NCI-H1417 treated with DMSO at 0.1 percent for 48 hours (cell line): ENCODE measurements at places on chromosomes 2 and 18.

GRCh38 chr2:36964496-36965058 is 1.8 kb downstream of the STRN start:
- DNase-seq: no peak

- DNase-seq: no peak
Observed at GRCh38 chr2:26959331-26959730, 11.1 kb upstream of the MAPRE3 start.

DNA sequence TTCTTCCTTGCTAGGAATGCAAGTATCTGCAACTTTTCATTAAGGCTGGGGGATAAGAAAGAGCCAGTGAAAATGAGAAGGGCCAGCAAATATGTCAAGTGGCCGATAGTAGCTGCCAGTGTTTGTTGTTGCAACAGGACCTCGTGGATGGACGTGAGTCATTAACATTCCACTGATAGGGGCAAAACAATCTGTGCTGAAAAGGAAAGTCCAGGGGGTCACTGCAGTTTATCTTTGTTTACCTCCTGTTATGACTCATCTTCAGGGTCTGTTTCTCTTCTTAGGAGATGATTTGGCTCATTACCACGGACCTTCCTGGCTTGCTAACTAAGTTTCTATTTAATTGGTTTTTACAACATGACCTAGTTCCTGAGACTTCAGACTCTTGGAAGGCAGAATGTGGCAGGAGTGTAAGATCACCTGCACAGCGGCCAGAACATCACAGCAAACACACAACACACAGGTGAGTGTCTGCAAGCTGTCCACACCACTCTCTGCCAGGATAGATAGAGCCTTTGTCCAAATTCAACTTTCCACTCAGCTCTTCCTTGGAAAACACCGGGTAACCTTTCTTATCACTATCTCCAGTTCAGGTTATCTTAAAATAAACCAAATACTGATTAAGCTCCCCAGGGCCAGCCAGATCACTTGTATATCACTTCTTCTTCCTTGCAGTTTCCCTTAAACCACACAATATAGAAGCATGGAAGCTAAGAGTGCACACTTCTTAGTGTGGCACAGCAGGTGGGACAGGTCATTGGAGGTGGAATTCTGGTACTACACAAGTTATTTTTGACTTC is 157.5 kb upstream of the LMAN1 start:
- DNase-seq: no peak

GRCh38 chr2:231470246-231470900 is 6.1 kb upstream of the NCL start:
- no peak for DNase-seq

- no peak for DNase-seq
Observed at GRCh38 chr2:45123521-45124191, 114.4 kb upstream of the SIX2 start.

DNA sequence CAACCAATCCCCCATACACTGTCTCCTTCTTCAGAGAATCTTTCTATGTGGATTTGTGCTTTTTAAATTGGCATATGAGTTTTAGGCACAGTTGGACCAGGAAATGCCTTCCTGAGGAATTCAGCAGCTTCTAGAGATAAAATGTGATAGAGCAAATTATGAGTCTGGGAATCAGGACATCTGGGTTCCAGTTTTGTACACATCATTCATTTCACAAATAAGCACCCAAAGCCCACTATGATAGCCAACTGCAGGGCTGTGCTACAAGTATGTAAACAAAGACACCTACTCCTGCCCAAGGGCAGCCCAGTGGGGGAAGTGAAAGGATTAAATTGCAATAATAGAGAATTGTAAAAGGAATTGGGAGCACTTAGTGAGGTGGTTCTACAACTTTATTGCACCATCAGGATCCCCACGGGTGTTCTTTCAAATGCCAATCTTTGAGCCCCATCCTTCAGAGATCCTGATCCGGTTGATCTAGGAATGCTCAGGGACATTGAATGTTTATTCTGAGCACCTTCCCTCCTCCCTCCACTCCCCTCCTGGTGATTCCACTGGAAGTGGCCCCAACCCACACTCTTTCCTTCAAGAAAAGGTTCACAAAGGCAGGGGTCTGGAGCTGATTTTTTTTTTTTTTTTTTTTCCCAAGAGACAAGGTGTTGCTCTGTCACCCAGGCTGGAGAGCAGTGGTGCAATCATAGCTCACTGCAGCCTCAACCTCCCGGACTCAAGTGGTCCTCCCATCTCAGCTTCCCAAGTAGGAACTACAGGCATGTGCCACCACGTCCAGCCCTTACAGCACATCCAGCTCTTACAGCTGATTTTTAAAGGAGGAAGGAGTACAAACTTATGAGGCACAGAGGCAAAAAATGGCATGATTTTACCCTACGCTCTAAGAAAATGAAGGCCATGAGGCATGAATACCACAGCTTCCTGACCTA is 11.1 kb upstream of the KCMF1 start:
- DNase-seq: no peak

DNA sequence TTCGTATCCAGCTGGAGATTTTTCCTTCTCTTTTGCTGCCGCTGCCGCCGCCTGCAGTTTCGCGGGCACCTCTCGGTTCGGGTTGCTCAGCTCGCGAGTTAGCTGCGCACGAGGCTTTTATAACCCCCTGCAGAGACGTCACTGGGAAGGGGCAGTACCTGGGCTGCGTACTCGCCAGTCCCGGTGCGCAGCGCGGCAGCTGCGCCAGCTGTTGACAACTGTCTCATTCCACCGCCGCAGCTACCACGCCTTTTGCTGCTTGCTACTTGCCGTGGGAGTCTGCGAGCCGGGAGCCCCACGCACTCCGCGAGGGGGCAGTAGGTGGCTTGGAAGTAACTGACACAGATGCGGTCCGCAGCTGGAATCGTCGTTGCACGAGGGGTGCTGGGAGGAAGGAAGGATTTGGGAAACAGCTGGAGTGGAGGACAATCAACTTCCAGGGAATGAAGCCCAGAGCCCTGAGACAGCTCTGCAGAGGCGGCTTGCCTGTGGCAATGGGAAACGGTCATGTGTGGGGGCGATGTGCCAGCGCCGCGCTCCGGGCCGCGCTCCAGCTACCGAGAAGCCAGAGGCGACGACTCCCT is at the start of gene TACR1:
TACR1 (minus strand) TSS at position 93 of the 584 bp plus-strand sequence. CDS start 586 bp downstream, outside the sequence.
- DNase-seq: no peak

- no peak for DNase-seq
Observed at GRCh38 chr2:95087379-95087778, 34.2 kb downstream of the MRPS5 start.

DNA sequence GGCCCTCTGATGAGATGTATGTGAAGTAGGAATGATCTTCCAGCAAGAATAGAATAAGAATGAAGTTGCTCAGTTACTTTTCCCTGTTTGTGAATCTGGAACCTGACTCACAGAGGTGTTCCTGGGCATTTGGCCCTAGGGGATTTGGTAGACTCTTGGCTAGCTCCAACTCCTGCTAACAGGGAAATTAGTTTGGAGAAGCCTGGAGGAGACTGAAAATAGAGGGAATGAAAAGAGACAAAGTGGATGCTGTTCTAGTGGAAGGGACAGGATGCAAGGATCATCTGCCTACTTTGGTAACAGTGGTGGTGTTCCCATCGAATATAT is 19.6 kb downstream of the TMEM17 start:
- no peak for DNase-seq

DNA sequence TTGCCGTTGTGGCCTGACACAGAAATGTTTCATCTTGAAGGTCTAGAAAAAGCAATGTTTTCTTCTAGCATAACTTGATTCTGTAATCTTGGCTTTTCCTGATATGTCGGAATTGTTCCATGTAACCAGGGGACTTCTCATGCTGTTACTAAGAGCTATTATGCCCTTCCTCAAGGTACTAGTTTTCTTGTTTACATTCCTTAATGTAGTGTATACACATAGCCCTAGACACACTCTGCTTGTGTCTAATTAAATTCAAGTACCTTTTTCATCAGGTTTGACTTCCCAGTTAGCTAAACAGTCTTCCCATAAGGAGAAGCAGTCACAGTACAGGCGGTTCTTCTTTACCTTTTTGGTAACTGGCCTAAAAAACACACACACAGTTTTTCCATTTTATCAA is 122.8 kb upstream of the MSH6 start:
- no peak for DNase-seq

GRCh38 chr2:88880441-88880953 is 189.0 kb downstream of the RPIA start:
- DNase-seq: no peak

GRCh38 chr2:22832196-22832595 is 552.8 kb upstream of the KLHL29 start:
- no peak for DNase-seq

DNA sequence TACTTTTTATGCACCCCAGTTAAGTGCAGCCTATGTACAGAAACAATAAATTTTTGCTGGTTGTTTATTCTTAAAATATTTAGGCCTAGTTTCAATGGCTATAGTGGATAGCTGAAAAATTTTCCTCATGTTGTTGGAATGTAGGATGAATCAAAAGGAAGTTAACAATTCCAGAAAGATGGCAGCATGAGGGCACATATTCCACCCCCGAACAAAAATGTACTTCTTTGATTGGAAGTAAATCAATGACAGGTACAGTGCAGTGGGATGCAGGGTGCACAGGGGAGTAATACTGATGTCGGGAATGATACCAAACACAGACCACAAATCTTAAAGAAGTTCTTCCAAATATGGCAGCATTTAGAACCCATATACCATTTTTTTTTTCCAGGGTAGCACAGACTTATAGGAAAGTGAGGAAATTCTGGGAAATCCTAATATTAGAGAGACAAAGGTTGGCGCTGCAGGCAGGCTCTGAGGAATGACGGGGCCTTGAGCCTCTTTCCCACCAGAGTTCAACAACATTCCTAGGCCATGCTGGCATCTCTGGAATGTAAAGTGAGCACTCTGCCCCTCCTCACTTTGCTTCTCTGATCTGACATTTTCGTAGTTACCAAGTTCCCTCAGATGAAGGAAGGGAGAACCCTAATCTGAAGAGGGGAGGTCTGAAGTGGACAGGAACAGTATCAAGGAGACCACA is 36.6 kb upstream of the IKZF2 start:
- no peak for DNase-seq

DNA sequence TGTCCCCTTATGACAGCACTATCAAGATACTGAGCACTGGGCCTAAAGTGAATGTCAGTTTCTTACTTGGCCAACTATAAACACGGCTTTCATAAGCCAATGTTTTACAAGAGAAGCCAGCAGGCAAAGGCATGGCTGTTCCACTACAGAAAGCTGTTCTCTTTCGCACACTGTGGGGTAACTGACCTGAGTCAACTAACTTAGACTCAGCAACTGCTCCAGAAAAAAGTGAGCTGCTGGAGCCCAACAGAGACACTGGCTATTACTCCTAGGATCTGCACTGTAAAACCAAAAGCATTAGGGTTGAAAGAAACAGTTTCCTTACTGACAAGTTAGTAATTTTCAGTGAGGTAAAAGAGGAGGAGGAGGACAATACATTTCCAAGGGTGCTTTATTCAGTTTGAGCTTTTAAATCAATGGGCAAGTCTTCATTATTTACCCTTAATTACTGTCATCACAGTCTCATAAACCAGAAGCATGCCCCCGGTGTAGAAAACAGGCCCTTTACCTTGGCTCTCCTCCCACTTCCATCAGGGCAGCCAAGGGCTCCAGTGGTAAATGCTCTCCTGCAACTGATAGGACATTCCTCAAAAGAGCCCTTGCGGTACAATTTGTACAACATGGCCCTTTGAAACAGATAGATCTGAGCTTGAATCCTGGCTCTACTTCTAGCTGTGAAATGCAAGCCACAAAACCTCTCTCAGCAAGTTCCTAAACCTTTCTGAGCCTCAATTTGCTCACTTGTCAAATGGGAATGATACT is 275.7 kb downstream of the PDE11A start:
- DNase-seq: no peak

DNA sequence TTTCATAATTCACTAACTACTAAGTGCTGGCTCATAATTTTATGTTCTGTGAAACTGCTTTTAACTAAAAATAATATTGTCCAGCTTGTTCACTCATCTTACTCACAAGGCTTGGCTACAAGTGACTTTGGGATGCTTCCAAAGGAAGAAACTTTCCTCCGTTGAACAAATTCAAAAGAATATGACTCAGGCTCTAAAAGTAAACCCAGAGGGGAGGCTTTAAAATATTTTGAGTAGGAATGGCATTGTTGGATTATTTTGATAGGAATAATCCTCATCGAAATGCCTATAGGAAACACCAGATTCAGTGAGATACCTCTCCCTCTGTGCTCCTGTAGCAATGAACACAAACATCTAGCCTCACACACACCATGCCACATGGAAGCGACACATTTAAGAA is 25.2 kb upstream of the TLK1 start:
- no peak for DNase-seq

DNA sequence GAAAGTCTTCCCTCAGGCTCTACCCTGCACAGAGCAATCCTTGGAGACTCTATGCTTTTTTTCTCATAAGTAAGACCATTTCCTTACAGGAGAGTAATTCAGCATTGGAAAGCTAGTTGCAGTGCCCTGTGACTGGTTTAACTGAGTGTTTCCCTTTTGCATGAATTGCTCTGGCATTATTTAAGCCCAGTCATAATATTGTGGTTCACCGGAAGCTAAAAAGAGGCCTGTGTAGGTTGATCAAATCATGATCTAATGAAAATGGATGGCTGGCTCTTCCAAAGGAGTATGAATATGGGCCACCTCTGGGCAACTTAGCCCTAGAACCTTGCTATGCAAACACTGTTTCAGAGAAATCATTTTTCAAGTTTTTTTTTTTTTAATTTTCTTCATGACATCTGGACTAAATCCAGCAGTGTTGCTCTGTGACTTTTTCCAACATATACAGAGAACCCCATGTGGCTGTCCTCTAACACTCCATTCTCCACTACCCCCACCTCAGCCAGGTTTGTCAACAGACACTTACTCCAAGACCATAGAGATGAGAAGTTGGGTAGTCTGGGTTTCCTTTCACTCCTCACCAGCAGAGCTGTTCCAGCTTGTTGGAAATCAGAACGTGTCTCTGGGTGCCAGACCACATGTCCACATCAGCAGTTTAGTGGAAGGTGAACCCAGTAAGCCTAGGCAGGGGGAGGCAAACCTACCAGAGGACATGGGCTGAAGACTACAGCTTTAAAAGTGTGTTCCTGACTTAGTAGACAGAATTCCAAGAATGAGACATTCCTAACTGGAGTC is 175.2 kb upstream of the SLC14A2 start:
- no peak for DNase-seq

DNA sequence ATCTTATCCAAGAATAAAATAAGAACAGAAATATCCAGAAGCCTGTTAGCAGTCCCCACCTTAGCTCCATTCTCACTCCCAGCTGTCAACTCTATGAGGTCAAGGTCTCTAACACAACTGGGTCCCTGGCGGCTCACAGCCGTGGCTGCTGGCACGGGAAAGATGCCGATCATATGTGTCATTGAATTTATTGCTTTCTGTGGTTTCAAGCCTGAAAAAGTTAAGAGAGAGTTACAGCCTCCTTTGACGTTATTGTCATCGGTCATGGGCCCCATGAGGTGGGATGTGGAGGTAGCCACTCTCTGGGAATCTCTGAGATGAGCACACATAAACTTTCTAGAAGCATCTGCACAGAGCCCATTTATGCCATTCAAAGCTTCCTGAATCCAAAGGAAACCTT is 28.7 kb upstream of the CABLES1 start:
- DNase-seq: no peak

- DNase-seq: no peak
Observed at GRCh38 chr18:3230401-3231334, 10.9 kb upstream of the MYOM1 start.
